Spinal cord (tissue), 10 donors: ENCODE measurements at places on chromosomes 4 and X.

DNA sequence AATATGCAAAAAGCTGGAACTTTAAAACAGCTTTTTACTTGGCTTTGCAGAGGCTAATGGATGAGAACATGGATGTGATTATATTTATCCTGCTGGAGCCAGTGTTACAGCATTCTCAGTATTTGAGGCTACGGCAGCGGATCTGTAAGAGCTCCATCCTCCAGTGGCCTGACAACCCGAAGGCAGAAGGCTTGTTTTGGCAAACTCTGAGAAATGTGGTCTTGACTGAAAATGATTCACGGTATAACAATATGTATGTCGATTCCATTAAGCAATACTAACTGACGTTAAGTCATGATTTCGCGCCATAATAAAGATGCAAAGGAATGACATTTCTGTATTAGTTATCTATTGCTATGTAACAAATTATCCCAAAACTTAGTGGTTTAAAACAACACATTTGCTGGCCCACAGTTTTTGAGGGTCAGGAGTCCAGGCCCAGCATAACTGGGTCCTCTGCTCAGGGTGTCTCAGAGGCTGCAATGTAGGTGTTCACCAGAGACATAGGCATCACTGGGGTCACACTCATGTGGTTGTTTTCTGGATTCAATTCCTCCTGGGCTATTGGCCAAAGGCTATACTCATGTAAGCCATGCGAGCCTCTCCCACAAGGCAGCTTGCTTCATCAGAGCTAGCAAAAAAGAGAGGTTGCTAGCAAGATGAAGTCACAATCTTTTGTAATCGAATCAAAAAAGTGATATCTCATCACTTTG, 15.6 kb downstream of the TLR8 start:
- no peak for DNase-seq

DNA sequence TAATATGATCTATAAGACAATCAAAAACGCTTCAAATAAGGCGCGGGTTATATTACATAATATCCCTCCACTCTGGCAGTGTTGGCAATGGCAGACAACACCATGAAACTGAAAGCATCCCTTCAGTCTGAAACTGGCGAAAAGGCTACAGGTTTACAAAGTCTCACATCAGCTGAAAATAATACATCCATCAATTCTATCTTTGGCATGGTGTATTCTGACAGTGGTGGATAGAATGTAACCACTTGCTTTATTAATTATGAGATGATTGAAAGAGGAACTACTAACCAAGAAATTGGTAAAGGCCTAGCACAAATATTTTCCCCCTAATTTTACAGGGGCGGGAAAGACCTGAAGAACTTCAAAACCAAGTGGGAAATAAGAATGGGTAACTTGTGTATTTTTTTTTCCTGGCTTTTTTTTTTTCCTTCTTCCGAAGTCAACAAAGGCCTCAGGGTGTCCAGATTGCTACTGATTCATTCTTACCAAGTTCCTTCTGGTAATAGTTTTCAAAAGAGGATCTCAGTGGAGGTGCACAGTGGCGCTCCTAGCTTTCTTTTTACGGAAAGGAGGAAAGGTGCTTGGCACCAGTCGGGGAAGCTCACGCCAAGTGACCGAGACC, 728 bp downstream of the UBA6 start:
- DNase-seq, result no peak

GRCh38 chrX:68832101-68832416, 3.2 kb downstream of the EFNB1 start:
- DNase-seq, result no peak

DNA sequence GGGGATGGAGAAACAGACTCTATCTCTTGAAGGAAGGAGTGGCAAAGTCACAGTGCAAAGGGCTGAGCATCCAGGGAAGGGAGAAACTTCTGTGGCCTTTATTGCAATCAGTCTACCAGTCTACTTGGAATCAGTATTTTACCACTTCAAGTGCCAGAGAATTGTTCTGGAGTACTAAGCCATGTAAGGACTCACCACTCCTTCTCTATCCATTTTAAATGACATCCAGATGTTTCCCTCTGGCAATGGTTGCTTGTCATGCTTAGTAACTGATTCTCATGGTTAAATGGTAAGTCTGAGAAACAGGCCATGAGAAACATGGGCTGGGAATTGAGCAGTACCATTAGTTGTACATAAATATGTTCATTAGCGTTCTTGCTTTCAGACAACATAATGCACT, 21.1 kb upstream of the SMIM10 start:
- no peak for DNase-seq

- no peak for DNase-seq
These were observed 311.4 kb upstream of the FSTL5 start for GRCh38 chr4:162475246-162475645.

- no peak for DNase-seq
These were observed 1623.2 kb downstream of the RPA4 start for GRCh38 chrX:98506907-98507306.

DNA sequence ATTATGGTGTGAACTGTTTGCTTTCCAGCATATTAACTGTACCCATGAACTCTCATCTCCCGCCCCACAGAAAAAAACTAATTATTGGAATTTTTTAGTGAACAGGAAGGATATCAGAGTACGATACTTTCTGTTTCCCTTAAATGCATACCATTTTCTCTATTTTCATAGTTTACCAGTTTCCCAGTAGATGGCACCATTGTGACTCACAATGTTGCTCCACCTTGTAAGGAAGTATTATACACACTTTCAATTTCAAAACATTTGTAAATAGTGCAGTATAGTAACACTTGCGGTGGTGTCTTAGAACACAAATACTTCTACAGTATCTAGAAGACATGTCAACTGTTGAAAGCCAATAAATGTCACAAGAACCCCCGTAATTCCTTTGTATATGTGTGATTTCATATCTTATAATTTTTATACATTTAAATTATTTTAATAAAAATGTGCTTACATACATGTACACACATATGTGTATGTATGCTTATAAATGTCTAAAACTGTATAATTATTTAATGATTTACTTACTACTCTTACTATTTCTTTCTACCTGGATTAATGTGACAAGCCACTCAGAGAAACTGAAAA, 167.3 kb downstream of the SLIT2 start:
- no peak for DNase-seq

- no peak for DNase-seq
These were observed 425.2 kb upstream of the RASGEF1B start for GRCh38 chr4:81896936-81897335.

DNA sequence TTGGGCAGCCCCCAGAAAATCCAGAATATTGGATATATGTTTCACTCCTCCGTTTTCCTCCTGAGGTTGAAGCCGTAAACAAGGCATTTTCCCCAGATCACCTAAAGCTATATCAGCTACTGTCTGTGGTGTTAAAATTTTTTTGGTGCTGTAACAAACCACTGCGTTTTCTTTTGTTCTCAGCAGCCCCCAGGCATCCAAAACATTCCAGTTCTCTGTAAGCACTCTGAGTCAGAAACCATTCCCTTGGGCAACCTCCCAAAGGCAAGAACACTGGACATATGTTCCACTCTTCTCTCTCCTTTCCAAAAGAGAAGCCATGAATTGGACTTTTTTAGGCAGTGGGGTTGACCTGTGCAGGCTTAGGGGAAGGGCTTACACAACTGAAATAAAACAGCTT, 310.9 kb downstream of the MID1IP1 start:
- DNase-seq, result no peak

DNA sequence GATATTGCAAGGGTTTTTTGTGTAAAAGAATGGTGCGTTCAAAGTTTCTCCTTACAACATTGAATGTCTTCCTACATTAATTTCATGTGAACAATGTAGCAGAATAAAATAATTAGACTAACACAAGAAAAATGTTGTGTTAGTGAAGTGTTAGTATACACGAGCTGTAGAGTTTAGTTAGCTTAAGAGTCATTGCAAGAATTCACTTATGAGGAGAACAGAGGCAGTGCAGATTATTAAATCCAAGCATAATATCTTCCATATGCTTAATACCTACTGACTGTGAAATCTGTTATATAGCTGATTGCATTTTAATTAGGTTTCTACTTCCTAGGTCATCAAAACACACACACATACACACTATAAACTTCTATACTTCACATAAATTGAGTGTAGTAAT, 959.0 kb downstream of the FAT4 start:
- no peak for DNase-seq

DNA sequence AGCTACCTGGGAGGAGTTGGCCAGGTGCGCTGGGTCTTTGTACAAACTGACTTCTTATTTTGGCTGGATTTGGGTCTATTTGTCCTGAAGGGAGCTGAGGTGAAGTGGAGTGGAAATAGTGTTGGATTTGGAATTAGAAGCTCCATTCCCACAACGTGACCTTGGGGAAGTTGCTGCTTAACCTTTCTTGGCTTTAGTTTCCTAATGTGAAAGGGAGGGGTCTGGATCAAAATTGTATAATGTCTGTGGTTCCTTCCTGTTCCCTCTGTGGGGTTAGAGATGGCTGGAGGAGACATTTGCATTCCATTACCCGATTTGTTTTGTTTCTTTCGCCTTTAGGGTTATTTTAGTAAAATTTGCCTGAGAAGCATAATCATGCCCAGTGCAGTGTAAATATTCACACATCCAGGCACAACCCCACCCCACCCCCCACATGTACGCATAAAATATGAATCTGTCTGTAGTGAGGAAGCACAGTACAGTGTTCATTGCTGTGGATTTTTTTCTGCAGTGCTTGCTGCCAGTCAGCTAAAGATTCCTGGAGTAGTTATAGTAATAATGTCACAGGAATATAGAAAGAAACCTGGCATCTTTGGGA, 21.5 kb downstream of the JADE1 start:
- no peak for DNase-seq

GRCh38 chr4:58275856-58276255, 1165.7 kb upstream of the IGFBP7 start:
- no peak for DNase-seq

DNA sequence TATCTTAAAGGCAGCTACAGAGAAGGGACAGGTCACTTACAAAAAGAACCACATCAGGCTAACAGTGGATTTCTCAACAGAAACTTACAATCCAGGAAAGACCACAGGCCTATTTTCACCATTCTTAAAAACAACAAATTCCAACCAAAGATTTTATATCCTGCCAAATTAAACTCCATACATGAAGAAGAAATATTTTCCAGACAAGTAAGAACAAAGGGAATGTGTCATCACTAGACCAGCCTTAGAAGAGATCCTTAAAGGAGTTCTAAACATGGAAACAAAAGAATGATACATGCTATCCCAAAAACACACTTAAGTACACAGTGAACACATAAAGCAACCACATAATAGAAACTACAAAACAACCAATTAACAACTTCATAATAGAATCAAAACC, 105.6 kb downstream of the ANXA10 start:
- DNase-seq, result no peak

DNA sequence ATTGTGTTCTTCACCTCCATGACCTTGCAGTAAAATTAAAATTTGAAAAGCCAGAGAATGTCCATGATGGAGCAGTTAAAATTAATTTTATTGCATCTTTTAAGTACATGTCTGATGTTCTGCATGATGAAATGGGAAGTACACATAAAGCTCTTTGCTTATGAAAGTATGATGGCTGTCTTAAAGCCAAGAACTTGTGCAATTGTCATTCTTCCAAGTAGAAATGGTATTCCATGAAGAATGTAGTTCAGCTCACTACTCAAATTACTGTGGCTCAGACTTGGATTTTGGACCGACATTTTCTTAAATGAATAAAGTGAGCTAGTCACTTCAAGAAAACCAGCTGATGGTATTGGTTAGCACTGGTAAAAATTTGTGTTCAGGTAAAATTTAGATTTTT, 161.7 kb upstream of the CXCL13 start:
- no peak for DNase-seq

GRCh38 chr4:72110886-72111285, 79.1 kb downstream of the NPFFR2 start:
- DNase-seq, result no peak

DNA sequence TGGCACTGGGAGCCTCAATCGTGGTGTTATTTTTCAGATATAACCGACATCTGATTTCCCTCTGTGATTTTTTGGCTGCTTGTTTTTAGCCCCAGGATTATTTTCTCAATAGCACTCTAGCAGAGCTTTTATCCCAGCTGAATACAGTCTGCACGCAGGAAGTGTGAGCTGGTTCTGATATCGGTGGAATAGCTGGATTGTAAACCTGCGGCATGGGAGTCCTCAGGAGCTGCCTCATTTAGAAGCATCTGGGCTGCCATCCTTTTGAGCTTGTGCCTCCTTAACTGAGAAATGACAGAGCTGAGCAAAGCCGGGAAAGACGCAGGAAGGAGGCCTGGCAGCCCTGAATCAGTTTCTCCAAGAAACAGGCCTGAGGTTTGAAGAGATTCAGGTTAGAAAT, 28.4 kb upstream of the GRPEL1 start:
- DNase-seq, result no peak

DNA sequence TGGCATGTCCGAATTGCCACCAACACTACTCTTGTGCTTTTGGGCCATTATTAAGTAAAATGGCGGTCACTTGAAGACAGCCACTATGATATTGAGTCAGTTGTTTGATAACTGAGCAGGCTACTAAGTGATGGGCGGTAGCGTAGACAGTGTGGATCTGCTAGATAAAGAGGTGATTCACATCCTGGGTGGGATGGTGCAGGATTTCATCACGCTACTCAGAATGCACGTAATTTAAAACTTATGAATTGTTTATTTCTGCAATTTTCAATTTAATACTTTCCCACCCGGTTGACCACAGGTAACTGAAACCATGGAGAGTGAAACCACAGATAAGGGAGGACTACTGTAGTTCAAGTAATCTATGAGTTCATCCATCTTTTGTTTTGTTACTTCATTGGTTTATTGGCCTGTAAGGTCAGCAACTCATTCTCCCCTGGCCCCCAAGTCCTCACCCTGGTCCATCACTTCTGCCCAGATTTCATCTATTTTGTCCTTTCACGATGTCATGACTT, 2.9 kb downstream of the ARAF start:
- DNase-seq, result no peak

- DNase-seq, result no peak
These were observed 13.8 kb upstream of the SLC2A9 start for GRCh38 chr4:10035130-10035529.

DNA sequence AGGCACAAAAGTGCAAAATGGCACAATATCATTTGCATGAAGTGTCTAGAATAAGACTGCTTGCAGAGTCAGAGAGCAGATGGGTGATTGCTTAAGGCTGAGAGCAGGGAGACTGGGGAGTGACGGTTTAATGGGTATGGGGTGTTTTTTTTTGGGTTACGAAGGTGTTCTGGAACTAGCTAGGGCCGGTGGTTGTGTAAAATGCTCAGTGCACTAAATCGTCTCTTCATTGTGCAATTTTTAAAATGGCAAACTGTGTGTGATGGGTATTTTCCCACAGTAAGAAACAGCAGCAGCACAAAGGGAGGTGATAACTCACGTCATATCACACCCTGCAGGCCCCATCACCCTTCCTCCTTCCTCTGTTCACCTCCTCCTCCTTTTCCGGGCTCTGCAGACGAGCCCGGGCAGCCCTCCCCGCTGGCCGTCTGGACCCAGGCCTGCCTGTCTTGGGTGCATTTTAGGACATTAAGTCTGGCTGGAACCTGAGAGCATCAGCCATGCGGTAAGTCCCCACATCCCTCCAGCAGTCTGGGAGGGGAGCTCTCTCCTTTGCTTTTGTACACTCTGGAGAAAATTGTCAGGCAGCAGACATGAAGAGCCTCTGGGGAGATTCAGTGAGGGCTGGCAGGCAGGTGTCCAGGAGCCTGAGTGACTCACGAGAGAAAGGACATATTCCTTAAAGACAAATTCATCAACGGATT, 42.7 kb downstream of the ASMT start:
- no peak for DNase-seq
